PC-3 (cell line): ENCODE measurements at places on chromosomes 2 and 18. TPM values are rescaled to one million over a fixed set of nuclear protein-coding genes. Genes with fewer than 3 reads are reported as not detected.

Gene FAM110C
- total RNA-seq = 5.0 and 6.8 TPM in 2 replicates

Gene ATOH8
- total RNA-seq = 0.04 TPM in 1 of 2 replicates, not detected in the other

Gene CCT7
- total RNA-seq = 517 and 538 TPM in 2 replicates

Gene ANO7
- 2.6 and 2.9 TPM in 2 replicates for total RNA-seq

Gene UGT1A4
- not detected in 2 replicates for total RNA-seq

Gene CRYBA2
- total RNA-seq = 6.4 and 13.5 TPM in 2 replicates

Gene LIMS4
- 0.33 TPM in 1 of 2 replicates, not detected in the other for total RNA-seq

DNA sequence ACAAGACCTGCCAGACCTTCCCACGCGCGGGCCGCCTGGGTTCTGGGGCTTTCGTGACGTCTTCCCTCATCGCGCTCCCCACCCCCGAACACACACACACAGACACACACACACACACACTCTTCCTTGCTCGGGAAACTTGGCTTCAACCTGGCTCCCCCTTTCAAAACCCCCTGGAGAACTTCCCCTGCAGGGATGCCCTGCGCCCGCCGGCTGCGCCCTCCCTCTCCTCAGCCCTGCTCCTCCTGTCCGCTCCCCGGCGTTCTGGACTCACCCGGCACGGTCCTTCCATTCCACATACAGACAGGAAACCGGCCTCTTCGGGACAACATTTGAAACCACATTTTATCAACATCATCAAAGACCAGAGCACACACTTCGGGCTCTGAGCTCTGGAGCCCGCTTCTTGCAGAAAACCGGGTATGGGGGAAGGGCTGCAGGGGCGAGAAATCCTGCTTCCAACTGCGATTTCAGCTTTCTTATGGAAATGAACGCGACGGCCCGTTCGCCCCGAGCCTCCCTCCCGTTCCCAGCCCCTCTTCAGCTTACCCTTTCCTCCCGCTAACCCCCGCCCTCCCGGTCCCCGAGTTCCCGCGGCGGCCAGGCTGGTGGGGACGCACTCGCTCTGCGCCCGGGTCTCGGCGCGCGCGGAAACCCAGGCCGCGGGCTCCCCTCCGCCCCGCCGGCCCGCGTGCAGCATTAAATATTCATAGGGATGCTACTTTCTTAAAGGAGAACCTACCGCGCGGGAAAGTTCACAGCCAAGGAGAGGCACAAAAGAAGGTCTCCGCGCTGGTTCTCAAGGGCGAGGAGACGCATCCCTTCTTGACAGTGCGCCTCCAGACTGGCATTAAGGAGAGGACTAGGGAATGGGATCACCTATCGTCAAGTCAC is 18.3 kb downstream of the POU3F3 start:
- DNase-seq = no peak
- peaks cover 5% of the 10 kb centered on the region; the same call in 1 of the 2 replicates for H3K4me1 ChIP-seq
- H3K27me3 ChIP-seq = peaks cover 76% of the 10 kb centered on the region

DNA sequence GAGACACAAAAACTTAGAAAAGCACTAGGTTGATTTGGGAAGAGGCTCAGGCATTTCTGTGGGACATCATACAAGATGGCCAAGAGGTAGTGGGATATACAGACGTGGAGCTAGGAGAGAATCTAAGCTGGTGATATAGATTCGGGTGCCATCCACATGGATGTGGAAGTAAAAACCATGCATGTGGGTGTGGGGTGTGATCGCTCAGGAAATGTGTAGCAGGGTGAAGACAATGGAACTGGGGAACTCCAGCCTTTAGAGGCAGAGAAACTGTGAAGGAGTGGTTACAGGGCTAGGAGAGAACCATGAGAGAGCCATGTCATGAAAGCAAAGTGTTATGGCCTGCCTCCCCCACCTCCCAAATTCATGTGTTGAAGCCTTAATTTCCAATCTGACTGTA is 43.0 kb upstream of the CTLA4 start:
- no peak overlapping the region for H3K4me3 ChIP-seq
- peaks cover 4% of the 10 kb centered on the region; the same call in 1 of the 2 replicates for H3K27me3 ChIP-seq
- no peaks in the 10 kb centered on the region for H3K36me3 ChIP-seq
- H3K27ac ChIP-seq = no peak overlapping the region

DNA sequence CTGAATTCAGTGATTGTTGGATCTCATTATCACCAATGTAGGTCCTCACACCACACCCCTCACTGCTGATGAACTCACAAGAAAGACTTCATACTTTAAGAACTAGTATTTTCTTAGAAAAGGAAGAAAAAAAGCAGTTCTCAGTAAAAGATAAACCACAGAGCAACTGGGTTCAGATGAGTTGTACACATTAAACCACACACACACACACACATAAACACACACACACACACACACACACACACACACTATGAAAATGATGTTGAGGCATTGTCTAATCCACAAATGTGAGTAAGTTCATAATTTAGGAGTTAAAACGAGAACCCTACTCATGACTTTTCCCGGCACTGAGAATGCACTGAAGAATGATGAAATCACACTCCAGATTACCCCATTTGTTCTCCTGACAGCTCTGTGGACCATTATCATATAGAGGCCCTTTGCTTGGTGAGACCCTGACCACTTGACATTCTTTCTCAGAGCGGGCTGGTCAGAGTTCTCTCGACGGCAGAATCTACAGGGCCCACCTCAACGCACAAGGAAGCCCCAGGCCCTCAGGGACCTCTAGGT is 106.2 kb downstream of the BCL2 start:
- peaks cover 15% of the 10 kb centered on the region for H3K27me3 ChIP-seq
- H3K36me3 ChIP-seq = no peaks in the 10 kb centered on the region
- no peaks in the 10 kb centered on the region for H3K4me1 ChIP-seq
- H3K27ac ChIP-seq = no peak overlapping the region
- DNase-seq = no peak

GRCh38 chr2:28276076-28276618 is 116.5 kb upstream of the FOSL2 start:
- peak overlapping the region; percentile 99 for H3K27ac ChIP-seq
- no peaks in the 10 kb centered on the region for H3K36me3 ChIP-seq
- H3K4me1 ChIP-seq = peaks cover 42% of the 10 kb centered on the region
- H3K27me3 ChIP-seq = no peaks in the 10 kb centered on the region

DNA sequence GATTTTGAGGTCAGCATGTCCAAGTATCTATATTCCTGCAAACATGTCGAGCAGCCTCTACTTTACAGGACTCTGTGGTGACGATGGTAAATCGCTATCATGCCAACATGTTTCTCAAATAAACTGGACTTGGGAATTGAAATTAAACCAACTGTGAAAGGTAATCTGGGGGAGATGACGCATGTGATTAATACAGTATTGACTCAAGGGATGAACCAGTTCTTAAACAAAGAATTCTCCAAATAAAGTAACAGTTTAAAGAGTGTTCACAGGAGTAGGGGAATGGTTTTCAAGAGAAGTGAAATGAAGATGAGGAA is 54.3 kb downstream of the THUMPD2 start:
- peak overlapping the region; percentile 40 for H3K4me3 ChIP-seq
- H3K4me1 ChIP-seq = peaks cover 26% of the 10 kb centered on the region
- peak overlapping the region; percentile 96 for H3K27ac ChIP-seq
- peak; percentile 91 for DNase-seq
- H3K27me3 ChIP-seq = no peaks in the 10 kb centered on the region

GRCh38 chr2:75641587-75641986 is 5.0 kb upstream of the MRPL19 start:
- no peaks in the 10 kb centered on the region for H3K36me3 ChIP-seq
- no peaks in the 10 kb centered on the region; the same call in 1 of the 2 replicates for H3K27me3 ChIP-seq
- DNase-seq = no peak

- H3K27ac ChIP-seq = no peak overlapping the region
- no peaks in the 10 kb centered on the region for H3K4me1 ChIP-seq
- DNase-seq = peak; percentile 59
Observed at GRCh38 chr2:144456680-144457079, 63.2 kb downstream of the ZEB2 start.

DNA sequence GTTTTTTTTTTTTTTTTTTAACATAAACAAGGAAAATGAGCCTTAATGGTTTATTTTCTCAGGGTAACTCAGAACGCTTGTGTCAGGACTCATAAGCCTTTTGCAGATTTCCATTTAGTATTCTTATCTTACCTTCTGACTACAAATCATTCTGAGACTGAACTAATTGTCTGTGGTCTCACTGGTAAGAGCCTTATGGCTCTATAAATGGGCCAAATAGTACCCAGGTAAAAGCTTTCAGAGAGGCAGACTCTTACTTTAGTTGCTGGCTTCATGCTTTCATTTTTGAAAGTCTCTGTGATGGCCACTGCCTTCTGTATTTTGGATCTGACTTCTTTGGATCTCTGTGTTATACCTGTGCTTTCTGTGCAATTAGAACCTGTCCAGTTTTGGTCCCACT is 403.4 kb downstream of the RIT2 start:
- H3K4me3 ChIP-seq = no peak overlapping the region
- no peaks in the 10 kb centered on the region for H3K4me1 ChIP-seq
- no peaks in the 10 kb centered on the region for H3K36me3 ChIP-seq
- DNase-seq = no peak
- H3K27me3 ChIP-seq = no peaks in the 10 kb centered on the region

GRCh38 chr18:55442561-55442960 is 145.4 kb downstream of the TCF4 start:
- H3K27me3 ChIP-seq = no peaks in the 10 kb centered on the region
- no peaks in the 10 kb centered on the region for H3K4me1 ChIP-seq
- no peaks in the 10 kb centered on the region for H3K36me3 ChIP-seq
- H3K27ac ChIP-seq = no peak overlapping the region
- no peak overlapping the region for H3K4me3 ChIP-seq

- H3K4me1 ChIP-seq = peaks cover 38% of the 10 kb centered on the region
- H3K36me3 ChIP-seq = peaks cover 35% of the 10 kb centered on the region
- peak overlapping the region; percentile 26; the same call in 1 of the 2 replicates for H3K4me3 ChIP-seq
- H3K27ac ChIP-seq = peak overlapping the region; percentile 70
Observed at GRCh38 chr2:74205596-74205995, 7.2 kb downstream of the MTHFD2 start.

DNA sequence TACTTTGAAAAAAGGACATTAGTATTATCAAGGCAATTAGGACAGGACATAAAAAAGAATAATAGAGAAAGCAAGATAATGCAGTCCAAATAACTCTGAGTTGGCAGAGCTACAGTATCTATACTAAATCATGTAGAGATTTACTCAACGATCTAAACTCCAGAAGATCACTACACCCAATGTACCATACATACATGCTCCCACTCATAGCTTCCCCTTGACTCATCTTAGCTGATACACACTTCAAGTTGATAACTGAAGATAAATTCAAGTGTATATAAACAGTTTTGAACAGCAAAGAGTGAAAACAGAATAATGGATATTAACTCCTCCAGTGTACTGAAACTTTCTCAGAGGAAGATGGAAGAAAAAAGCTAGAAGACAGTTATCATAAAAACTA is 78.5 kb downstream of the SESTD1 start:
- no peak overlapping the region for H3K27ac ChIP-seq
- no peaks in the 10 kb centered on the region for H3K4me1 ChIP-seq
- H3K36me3 ChIP-seq = peaks cover 3% of the 10 kb centered on the region; the same call in 1 of the 2 replicates
- H3K27me3 ChIP-seq = no peaks in the 10 kb centered on the region

DNA sequence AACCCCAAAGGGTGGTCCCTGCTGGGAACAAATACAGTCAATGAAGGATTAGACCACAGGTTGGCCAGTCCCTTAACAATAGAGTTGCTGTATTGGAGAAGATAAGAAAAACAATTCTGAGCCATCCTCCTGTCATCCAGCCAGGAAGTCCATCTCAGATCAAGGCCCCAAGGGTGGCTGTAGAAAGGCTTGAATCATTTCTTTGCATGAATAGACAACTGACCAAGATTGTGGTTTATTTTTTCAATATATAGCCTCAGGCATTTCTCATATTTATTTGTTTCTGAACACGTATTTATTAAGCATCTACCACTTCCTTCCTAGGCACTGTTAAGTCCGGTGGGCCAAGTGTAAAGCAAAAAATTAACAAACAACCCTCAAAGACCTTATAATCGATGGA is 274.4 kb upstream of the SLC14A2 start:
- peak overlapping the region; percentile 70 for H3K27ac ChIP-seq
- H3K27me3 ChIP-seq = no peaks in the 10 kb centered on the region
- no peak overlapping the region for H3K4me3 ChIP-seq
- peaks cover 24% of the 10 kb centered on the region for H3K4me1 ChIP-seq

DNA sequence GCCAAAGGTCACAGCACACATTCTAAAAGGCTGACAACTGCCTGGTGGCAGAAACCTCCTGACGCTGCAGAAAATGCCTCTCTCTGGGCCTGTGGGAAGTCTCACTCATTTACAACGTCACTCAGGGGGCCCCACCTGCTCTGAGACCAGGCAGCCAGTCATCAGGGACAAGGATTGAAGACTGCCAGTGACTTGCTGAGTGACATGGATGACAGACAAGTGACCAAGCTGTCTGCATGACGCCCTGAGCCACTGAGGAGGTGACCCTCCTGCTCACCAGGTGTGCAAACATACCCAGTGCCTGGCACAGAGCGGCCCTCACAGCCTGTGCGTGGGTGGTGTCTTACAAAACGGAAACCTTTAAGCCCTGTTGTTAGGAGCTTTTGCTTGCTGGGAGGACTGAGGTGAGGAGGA is 392.4 kb downstream of the TNS1 start:
- no peak for DNase-seq
- no peak overlapping the region for H3K4me3 ChIP-seq
- H3K27ac ChIP-seq = no peak overlapping the region
- peaks cover 34% of the 10 kb centered on the region for H3K27me3 ChIP-seq

DNA sequence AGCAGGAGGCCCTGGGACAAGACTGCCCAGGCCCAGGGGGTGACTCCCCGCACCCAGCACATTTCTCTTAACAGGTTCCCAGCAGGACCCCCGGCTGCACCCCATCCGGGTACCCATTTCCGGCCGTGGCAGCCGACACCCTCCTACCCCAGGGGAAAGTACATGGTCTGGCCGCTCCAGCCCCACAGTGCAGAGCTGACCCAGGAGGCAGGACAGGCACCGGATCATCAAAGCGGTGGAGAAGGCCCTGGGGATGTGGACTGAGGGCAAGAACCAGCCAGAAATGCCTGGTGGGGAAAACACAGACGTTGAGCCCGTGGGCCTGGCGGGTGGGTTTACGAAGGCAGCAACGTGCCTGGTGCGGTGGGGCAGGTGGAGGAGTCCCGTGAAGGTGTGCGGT is 79.5 kb upstream of the GPC1 start:
- H3K4me3 ChIP-seq = no peak overlapping the region
- no peaks in the 10 kb centered on the region for H3K27me3 ChIP-seq
- H3K27ac ChIP-seq = no peak overlapping the region
- no peak for DNase-seq
- no peaks in the 10 kb centered on the region for H3K4me1 ChIP-seq

GRCh38 chr2:23801396-23801795 is 125.5 kb downstream of the ATAD2B start:
- 0 out of 2 replicates have a peak, but pooled peaks cover 3% of the 10 kb centered on the region for H3K36me3 ChIP-seq
- DNase-seq = no peak
- no peak overlapping the region for H3K4me3 ChIP-seq
- no peaks in the 10 kb centered on the region for H3K27me3 ChIP-seq
- no peak overlapping the region for H3K27ac ChIP-seq
- peaks cover 26% of the 10 kb centered on the region for H3K4me1 ChIP-seq

- H3K4me3 ChIP-seq = no peak overlapping the region
- DNase-seq = no peak
- no peaks in the 10 kb centered on the region for H3K36me3 ChIP-seq
Observed at GRCh38 chr2:191056228-191056627, 42.3 kb upstream of the STAT1 start.

GRCh38 chr2:236636261-236636660 is 66.6 kb downstream of the ACKR3 start:
- no peaks in the 10 kb centered on the region for H3K4me1 ChIP-seq
- no peak overlapping the region for H3K27ac ChIP-seq
- no peak overlapping the region for H3K4me3 ChIP-seq
- H3K27me3 ChIP-seq = no peaks in the 10 kb centered on the region
- no peak for DNase-seq

- H3K27me3 ChIP-seq = no peaks in the 10 kb centered on the region
- no peak overlapping the region for H3K4me3 ChIP-seq
- peaks cover 65% of the 10 kb centered on the region for H3K4me1 ChIP-seq
Observed at GRCh38 chr2:195562570-195563566, 94.2 kb upstream of the SLC39A10 start.
